KG1 (cell line): ENCODE measurements at places on chromosomes 5 and 9.

GRCh38 chr9:7671847-7672246, 127.7 kb downstream of the DMAC1 start:
- DNase-seq, result no peak

GRCh38 chr5:178422400-178422775, 167.8 kb downstream of the COL23A1 start:
- no peak for DNase-seq

GRCh38 chr9:11025775-11026174, 413.0 kb upstream of the PTPRD start:
- no peak for DNase-seq

GRCh38 chr5:160469156-160470144, 47.8 kb downstream of the PTTG1 start:
- no peak for DNase-seq

GRCh38 chr5:132059043-132059695, 1.3 kb upstream of the IL3 start:
- no peak for DNase-seq

GRCh38 chr9:36292641-36293040, 34.4 kb upstream of the GNE start:
- DNase-seq, result no peak

DNA sequence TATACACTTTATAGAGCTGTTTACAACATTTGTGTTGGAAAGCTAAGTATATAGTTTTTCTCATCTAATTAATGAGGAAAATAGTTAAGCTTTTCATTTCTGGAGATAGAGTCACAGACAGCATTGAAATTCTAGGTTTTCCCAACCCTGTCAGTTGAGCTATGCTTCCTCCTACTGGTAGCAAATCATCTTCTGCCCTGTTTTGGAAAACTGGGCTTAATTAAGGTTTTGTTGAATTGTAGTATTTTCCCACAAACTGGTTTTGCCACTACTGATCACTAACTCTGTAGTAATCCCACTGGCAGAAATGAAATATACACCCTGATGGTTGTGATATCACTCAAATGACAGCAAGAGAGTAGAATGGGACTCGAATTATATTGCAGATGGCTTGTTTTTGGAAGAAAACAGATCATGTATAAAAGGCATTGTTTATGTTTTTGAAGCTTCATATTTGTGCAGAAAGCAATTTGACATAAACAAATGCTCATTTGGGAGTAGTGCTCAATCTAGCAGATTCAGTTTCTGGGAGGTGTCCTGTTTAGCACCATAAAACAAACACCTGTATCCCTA, 46.6 kb downstream of the CD180 start:
- DNase-seq, result no peak

DNA sequence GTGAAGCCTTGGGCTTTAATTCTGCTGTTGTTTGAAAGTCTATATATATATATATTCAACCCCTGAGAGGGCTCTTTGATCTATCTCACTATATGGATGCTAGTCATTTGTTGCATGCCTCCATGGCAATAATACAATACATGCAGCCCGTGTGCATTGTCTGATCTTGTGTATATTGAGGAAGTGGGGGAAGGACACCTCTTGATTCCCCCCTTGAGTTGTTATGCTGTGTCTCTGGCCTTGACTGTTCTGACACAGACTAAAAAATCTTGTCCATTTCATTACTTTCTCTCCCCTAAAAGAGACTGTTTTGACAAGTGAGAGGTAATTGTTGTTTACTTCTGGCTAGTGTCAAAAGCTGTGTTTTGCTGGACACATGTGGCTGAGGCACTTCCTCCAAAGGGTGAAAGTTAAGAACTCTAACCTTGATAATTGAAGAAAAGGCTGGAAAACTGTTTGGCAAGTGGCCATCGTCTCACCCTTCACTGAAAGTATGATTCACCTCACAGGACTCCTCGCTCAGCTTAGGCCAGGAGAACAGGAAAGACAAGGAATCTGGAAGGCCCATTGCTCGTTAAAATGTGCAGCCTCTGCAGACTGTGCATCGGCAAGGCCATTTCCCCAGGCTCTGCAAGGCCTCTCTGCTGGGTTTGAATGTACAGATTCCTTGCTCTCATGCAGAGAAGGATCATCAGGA, 304.0 kb downstream of the PRELID2 start:
- DNase-seq, result no peak

GRCh38 chr5:1268666-1269065, 26.2 kb downstream of the TERT start:
- DNase-seq, result no peak

- DNase-seq, result no peak
These were observed 19.6 kb downstream of the TCOF1 start for GRCh38 chr5:150376799-150377771.

DNA sequence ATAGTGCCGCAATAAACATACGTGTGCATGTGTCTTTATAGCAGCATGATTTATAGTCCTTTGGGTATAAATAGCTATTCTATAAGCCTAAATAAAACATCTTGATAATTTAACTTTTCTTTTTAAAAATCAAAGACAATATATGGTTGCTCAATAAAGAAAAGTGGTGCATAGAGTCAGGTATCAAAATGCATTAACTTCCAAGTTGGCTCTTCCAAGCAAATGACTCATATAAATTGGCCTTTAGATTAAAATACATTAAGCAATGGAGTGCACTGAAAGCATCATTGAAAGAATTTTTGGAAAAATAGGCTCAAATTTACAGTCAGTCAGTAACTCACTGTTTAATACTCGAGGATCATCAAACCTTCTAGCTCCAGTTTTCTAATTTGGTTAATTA, 106.6 kb downstream of the PLCXD3 start:
- DNase-seq, result no peak

- DNase-seq, result no peak
These were observed 461.1 kb upstream of the CYLC2 start for GRCh38 chr9:102534031-102534430.

DNA sequence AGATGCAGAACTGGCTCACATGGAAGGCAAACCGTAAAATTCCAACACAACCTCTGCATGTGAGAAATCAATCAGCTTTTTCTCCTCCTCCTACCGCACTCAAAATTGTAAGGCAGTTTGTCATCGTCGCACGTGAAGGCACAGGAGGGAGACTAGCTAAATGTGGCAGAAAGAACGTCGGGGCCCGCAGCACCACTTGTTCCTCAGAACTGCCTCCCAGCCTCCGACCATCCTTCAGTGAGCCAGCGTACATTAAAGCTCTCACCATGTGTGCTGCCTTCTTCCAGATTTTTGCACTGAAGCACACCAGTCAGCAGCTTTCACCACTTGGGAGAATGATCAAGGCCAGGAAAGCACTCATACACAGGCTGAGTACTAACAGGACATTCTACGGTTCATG, 105.9 kb downstream of the RFX3 start:
- no peak for DNase-seq

- no peak for DNase-seq
These were observed 140.2 kb upstream of the LPAR1 start for GRCh38 chr9:111178331-111179055.

DNA sequence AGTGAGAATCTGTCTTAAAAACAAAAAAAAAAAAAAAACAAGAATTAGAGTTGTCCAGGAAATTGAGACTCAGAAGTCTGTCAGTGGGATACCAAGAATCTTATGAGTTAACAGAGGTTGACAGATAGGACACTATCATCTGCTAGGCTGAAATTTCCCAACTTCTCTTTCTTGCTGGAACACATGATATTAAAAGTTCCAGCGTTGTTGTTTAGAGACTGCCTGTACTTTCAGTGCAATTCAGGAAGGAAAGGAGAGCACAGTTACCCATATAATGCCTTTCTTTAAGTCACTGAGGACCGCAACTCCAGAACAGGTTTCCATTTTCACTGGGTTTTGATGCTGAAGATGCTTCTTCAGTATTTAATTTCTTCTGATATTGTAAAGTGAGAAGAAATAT, 13.5 kb downstream of the TRPM6 start:
- no peak for DNase-seq

- no peak for DNase-seq
These were observed 56.1 kb downstream of the MTREX start for GRCh38 chr5:55363856-55364255.

- DNase-seq, result peak; percentile 12
These were observed 333.7 kb downstream of the ELAVL2 start for GRCh38 chr9:23492126-23493002.

DNA sequence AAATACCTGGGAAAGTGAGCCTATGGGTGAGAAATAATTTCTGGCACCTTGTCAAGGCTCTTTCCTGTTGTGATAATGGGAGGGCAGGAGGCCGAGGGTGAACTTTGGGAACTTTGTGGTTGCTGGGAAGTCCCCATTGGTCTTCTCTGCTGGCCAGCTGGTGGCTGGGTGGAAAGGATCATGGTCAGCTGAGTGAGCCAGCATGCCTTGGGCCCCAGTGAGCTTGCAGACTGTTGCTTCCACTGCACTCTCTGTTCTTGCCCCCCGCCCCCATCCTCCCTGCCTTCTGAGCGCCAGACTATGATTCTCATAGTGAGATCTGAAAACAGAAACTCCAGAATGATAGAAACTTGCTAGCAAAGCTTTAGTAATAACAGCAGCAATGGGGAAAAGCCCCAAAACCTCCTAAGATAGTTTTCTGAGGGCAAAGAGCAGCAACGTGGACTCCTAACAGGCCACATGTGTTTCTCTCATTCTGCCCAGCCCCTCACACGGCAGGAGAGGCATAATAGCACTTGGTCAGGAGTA, 139.2 kb upstream of the SMARCA2 start:
- DNase-seq, result no peak

- DNase-seq, result no peak
These were observed 430.9 kb downstream of the DMAC1 start for GRCh38 chr9:7368410-7369292.

GRCh38 chr9:118785456-118785855, 583.8 kb downstream of the BRINP1 start:
- DNase-seq, result no peak

GRCh38 chr9:128696923-128697707, 5.2 kb upstream of the PKN3 start:
- no peak for DNase-seq

- no peak for DNase-seq
These were observed 19.3 kb downstream of the BRD9 start for GRCh38 chr5:873328-873727.

GRCh38 chr9:70773579-70773978, 347.8 kb downstream of the TRPM3 start:
- no peak for DNase-seq

- no peak for DNase-seq
These were observed 3.9 kb upstream of the ALDH1B1 start for GRCh38 chr9:38388283-38389223.

DNA sequence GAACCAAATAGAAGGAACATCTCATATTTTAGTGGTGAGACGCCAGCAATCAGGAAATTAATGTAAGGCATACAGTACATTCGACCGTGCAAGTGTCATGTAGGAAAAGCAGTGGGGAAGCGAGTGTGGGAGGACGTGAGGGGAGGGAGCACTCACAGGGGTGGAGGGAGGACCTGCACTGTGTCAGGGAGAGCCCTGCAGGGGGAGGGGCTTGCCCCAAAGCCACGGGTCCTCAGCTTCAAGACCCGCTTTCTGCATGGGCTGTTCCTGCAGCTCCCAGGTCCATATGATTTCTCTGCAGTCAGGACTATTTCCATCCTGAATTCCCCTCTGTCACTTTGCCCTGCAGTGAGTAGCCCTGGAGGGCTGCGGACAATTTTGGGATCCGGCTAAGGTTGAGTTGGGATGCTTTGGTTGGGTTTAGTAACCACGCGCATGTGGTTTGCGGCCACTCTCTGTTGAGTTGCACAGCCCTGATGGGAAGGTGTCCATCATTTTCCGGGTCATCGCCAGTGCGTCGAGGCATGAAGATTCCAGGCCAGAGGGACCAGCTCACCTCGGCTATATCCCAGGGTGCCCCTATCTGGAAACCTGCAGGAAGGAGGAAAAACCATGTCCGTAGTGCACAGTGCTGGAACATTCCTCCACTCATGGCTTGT, 61.9 kb downstream of the IRX1 start:
- DNase-seq, result no peak

- peak; percentile 47 for DNase-seq
These were observed 37.3 kb downstream of the STK10 start for GRCh38 chr5:172150514-172151425.

DNA sequence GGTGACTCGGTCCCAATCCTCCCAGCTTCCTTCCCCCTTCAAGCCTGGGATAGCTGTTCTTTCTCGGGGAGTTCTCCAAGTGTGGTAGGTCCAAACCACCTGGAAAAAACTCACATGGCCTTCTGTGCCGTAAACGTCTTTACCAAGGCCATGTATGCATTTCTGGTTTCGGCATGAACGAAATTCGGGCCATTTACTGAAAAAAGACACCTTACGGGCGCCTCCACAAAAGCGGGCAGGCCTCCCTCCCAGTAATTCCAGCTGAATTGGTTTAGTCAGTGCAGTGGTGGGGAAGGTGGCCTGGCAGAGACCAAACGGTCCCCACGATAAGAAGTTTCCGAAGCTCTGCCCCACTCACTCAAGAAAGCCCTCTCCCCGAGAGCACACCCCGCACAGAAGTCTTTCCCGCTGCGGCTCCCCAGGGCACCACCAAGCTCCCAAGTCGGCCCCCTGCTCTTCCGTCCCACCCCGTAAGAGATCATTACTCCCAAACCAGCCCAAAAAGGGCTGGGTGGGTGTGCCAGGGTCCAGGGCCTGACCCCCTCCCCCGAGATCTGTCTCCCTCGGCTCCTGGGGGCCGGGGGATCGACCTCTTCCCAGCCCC, 86.3 kb upstream of the MELK start:
- DNase-seq, result no peak

- no peak for DNase-seq
These were observed 61.4 kb upstream of the CKMT2 start for GRCh38 chr5:81171769-81172168.

DNA sequence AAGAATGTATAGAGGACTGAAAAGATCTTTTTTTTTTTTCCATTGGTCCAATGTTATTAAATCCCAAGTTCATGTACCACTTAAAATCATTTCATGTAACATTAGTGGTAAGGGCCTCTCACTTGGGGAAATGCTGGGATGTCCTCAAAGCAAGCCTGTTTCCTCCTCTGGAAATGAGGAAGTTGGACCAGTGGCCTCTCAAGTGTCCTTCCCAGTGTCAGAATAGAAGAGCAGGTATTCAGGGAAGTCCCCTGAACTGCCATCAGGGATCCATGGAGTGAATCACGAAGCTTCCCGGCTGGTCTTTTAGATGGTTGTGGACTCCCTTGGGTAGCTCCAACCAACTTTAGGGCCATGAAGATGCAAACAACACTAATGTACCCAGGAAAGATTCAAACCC, 55.2 kb upstream of the AFAP1L1 start:
- no peak for DNase-seq

GRCh38 chr5:180212363-180213255, 3.6 kb upstream of the RASGEF1C start:
- no peak for DNase-seq

- no peak for DNase-seq
These were observed 22.1 kb downstream of the CPLX2 start for GRCh38 chr5:175893466-175893865.
